Cortex of kidney (tissue), 1 donor: ENCODE measurements at places on chromosomes 2 and 18.

- no peak for DNase-seq
Observed at GRCh38 chr2:88580088-88580487, 47.2 kb downstream of the EIF2AK3 start.

DNA sequence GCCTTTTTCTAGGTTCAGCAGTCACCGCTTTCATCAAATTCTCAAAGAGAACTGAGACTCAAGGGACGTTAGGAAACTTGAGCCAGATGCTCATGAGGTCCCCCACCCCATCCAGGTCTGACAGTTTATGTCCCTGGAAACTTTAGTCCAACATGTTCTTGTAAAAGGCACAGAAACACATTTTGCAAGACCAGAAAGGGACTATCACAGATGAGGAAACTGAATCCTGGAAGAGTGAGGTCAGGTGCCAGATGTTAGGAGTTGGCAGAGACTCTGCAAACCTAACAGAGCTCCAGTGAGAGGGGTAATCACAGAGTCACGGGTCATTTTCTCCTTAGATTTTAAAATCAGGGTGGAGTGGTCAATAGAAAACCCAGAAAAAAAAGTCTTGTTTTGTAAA is 76.6 kb downstream of the RDH14 start:
- no peak for DNase-seq

DNA sequence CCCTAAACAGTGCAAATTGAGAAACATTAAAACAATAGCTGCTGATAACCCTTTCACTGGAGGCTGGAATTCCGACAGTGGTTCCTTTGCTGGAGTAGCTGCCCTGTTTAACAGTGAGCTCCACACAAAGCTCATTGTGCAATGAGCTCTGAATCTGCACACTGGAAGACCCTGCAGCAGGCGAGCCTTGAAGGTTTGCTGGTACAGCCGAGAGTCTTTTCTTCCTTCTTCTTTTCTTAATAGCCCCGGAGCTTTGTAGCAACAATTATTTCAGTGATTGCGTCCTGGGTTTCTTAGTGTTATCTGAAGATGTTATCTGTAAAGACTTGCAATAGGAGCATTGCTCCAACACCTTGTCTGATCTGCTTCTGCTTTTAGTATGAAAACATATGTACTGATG is 50.8 kb upstream of the CXCR4 start:
- no peak for DNase-seq

GRCh38 chr2:105515581-105516415 is 116.9 kb upstream of the FHL2 start:
- DNase-seq = no peak

GRCh38 chr2:38613849-38614213 is 11.1 kb upstream of the HNRNPLL start:
- no peak for DNase-seq

DNA sequence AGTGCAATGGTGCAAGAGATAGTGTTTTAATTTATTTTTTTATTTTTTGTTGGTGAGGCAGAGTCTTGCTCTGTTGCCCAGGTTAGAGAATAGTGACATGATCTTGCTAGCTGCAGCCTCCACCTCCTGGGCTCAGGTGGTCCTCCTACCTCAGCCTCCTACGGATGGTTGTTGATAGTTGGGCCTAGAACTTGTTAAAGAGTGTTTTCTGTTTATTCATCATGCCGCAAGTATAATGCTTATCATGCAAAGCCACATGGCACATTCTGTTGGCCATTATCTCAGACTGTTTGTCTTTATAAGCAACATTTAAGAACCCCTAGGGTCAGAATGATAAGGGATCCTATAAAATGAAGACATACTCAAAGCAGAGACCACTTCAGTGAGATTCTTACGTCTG is 1.7 kb downstream of the UGGT1 start:
- DNase-seq = no peak

DNA sequence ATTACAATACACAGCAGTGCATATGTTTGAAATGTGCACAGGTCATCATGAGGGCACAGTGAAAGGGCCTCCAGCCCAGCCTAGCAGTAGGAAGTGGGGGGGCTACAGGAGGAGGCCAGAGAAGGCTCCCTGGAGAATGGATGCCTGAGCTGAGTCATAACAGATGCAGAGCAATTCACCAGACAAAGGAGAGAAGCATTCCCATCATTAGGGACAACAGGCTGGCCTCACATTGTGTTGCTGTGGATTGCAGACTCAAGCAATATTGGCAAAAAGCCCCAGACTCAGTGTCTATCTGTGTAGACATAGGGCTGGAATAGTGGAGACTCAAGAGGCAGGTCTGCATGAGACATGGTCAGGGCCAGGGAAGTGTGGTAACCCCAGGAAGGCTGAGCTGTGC is 329.9 kb downstream of the DLGAP1 start:
- DNase-seq = no peak

- no peak for DNase-seq
Observed at GRCh38 chr2:68121873-68122679, 35.6 kb upstream of the PNO1 start.

DNA sequence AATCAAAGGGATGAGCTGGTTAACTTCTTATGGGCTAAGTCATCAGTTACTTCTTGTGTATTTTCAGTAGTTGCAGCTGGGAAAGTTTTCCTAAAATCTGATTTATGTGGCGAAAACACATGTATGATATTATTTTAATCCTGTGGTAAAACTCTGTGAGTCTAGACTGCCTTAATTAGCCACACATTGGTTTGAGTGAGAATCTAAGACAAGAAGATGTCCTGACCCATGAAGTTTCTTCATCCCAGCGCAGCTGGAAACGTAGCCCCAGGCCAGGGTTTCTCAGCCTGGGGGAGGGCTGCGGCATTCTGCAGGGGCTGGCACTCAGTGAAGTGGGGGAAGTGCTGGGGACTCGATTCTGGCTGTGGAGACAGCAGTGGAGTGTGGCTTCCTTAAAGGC is 44.7 kb upstream of the INHBB start:
- no peak for DNase-seq

DNA sequence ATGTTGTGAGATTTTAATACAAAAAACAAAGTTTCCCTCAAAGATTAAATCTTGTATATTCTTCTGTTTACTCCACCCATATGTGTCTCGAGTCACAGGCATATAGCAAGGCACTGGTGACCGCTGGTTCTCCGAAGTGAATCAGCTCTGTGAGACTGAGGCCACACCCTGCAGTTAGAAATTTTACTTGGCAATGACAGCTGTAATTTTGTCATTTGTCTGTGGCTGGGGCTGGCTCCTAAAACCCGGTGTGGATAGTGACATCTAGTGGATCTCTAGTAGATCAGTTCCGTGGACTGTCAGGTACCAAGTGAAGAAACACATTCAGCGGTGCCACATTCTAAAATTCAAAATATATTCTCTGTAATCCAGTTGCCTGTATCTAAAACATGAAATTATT is 278.0 kb downstream of the NEDD4L start:
- DNase-seq = no peak

DNA sequence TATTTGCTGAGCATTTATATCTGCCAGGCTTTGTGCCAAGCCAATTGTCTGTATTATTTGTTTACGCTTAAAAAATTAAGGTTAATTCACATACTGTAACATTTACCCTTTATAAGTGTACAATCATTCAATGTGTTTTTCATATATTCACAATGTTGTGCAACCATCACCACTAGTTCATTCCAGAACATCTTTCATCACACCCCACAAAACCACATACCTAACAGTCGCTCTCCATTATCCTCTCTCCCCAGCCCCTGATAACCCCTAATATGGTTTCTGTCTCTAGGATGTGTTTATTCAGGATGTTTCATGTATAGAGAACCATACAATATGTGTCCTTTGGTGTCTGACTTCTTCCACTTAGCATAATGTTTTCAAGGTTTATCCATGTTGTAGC is 234.1 kb downstream of the INSIG2 start:
- DNase-seq = no peak

DNA sequence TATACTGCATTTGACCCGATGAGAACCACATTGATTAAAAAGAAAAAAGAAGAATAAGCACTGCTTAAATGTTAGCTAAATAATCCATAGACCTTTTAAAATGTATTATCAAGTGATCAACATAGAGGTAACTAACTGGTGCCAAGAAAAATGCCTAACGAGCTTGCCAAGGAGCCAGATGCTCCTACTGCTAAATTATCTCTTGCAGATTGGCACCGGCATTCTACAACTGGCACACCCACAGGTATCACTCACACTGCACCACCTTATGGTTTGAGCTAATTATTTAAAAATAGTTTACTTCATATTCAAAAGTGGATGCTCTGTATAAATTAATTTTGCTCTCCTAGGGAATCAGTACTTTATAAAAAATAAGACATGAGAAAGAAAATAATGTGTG is 341.6 kb upstream of the CDH7 start:
- no peak for DNase-seq

- DNase-seq = no peak
Observed at GRCh38 chr2:175478096-175478768, 296.7 kb upstream of the ATP5MC3 start.

DNA sequence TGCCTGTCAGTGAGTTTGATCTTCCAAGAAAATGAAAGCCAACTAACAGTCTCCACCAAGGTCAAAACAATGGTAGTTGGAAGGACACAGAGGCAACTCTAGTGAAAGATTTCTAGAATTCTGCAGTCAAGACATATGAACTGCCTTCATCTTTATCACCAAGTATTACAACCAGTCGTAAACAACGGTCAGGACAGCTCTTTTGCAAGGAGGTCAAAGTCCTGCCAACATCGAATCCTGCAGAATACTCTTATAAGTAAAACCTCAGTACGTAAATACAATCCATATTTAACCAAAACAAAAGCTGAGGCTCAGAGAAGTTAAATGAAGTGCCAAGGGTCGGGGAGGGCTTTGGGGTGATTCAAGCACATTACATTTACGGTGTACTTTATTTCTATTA is 3.1 kb downstream of the FEZ2 start:
- no peak for DNase-seq

GRCh38 chr18:59853380-59853779 is 46.4 kb upstream of the PMAIP1 start:
- no peak for DNase-seq

- no peak for DNase-seq
Observed at GRCh38 chr2:22900674-22901073, 484.3 kb upstream of the KLHL29 start.

GRCh38 chr2:164826293-164827243 is 15.1 kb downstream of the COBLL1 start:
- no peak for DNase-seq

- DNase-seq = no peak
Observed at GRCh38 chr2:225009768-225010167, 32.5 kb downstream of the DOCK10 start.
